ENCODE measurements at places on chromosomes 16 and 17.

GRCh38 chr17:33328129-33328528 lies 35.0 kb upstream of the ASIC2 start:
- DNase-seq, result no peak

GRCh38 chr17:47846716-47847340 lies 4.1 kb downstream of the SP6 start:
- no peak for DNase-seq

DNA sequence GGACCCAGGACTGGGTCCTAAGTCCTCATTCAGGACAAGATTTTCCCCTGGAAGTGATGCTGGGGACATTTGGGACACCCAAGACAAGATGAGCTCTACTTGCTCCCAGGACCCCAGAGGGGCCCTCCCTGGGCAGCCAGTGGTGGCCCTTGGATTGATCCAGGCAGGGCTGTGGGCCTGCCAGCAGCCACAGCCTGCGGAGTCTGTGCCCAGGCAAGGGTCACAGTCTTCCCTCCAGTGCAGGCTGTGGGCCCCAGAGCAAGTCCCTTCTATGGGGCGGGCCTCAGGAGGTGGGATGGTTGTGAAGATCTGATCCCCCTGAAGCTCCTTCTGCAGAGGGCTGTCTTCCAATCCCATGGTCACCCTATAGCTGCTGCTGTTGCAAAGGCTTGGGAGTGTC lies 12.6 kb downstream of the CA7 start:
- DNase-seq, result no peak

DNA sequence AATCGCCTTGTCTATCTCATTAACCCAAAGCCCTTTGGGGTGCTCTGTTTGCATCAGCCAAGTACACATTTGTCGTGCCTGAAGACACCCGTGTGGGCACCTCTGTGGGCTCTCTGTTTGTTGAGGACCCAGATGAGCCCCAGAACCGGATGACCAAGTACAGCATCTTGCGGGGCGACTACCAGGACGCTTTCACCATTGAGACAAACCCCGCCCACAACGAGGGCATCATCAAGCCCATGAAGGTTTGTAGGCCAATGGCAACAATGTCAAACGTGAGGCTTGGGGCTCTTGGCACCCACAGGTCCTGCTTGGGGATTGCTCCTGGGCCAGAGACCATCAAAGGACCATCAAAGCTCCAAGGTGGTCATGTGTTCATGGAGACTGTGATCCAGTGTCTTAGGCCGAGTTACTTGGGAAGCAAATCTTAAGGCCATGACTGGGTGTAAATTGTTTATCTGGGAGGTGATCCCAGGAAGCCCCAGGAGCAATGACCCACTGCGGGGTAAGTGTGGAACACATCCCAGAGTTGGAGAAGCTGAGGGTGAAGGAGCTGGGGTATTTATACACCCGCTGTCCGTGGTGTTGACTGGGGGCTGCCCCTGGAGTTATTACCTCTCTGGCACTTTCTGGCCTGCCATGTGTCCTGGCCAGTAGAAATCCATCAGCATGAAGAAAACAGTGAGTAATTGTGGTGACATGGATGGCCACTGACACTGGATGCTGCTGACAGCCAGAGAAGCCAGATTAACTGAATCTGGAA lies 24.0 kb downstream of the CDH5 start:
- DNase-seq, result no peak

- no peak for DNase-seq
These were observed 19.8 kb upstream of the ZNF594 start for GRCh38 chr17:5211458-5211857.

DNA sequence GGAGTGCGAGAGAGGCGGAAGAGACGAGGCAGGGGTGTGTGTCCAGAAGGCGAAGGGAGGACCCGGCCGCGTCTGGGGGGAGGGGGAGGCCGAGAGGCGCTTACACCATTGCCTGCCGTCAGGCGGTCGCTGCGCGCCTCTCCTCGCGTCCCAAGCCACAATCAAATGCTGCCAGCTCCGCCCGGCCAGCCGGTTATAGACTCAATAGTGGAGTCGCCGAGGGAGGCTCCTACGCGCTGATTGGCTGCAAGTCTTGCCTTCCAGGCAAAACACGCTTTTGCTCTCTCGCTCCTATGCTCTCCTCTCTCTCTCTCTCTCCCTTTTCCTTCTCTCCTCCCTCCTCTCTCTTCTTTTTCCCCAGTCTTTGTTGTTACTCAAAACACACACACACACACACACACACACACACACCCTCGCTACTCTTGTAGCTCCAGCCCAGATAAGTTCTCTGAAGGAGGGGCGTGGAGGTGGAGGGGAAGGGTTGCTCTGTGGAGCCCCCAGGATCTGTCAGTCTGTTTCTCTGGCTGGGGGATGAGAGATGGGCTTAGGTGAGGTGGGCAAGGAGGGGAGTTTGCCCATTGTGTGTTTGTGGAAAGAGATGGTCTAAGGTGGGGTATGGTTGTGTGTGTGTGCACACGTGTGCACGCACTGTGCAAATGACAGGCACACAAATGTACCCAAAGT lies at the start of gene DLX3:
DLX3 (minus strand) TSS at position 170 of the 684 bp plus-strand sequence. CDS start 226 bp downstream, outside the sequence.
- DNase-seq, result peak; percentile 65

DNA sequence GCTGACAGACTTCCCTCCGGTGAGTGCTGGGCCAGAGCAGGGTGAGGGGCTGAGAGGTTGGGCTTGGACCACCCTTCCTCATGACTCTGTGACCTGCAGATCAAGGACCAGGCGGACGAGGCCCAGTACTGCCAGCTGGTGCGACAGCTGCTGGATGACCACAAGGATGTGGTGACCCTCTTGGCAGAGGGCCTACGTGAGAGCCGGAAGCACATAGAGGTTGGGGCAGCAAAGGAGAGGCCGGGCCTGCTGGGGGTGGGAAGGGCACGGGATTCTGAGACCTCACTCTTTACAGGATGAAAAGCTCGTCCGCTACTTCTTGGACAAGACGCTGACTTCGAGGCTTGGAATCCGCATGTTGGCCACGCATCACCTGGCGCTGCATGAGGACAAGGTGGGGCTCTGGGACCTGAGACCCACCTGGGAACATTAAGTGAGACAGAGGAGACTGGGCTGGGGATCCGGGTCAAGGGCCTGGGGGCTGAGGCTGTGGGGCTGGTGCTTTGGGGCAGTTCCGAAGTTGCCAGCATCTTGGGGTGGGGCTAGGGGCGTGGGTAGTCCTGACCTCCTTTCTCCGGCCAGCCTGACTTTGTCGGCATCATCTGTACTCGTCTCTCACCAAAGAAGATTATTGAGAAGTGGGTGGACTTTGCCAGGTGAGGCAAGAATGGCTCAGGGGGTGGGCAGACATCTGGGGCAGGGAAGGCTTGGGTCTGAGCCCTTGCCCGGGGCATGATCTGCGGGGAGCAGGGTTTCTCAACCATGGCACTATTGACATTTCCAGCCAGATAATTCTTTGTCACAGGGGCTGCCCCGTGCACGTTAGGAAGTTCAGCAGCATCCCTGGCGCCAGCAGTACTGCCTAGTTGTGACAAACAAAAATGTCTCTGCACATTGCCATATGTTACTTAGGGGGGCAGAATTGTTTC lies 2.2 kb downstream of the BCKDK start:
- no peak for DNase-seq
